ENCODE measurements at places on chromosomes 12 and 14.

DNA sequence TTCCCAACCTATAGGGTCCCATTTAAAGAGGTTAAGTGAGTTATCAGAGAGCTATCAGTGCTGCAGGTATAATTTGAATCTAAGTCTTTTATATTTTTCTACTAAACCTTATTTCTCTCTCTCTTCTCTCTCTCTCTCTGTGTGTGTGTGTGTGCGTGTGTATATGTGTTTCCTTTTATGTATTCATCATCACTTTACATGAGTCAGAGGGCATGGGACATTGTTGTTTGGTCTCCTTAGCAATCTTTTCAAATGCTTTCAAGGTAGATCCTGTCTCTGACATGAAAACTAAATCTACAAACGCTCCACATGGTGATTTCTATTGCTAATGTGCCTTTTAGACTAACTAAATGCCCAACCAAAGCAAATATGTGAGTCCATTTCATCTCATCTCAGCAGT lies 459.7 kb downstream of the BTG1 start:
- DNase-seq, result no peak

DNA sequence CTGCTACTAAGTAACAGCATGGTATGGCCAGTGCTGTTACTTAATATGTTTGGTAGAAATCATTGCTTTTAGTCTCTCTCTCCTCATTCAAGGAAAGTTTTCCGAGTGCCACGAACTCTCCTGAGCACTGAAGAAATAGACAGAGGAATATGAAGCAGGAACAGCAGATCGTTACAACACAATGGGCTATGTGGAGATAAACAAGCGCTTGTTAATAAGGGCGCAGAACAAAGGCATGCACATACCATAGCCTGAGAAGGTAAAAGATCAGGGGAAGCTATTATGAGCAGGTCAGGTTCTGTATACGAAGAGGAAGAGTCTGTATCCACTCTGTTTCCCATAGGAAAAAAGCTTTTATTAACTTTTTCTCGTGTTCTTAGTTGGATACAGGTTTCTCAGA lies 156.2 kb upstream of the CPNE8 start:
- DNase-seq, result no peak

DNA sequence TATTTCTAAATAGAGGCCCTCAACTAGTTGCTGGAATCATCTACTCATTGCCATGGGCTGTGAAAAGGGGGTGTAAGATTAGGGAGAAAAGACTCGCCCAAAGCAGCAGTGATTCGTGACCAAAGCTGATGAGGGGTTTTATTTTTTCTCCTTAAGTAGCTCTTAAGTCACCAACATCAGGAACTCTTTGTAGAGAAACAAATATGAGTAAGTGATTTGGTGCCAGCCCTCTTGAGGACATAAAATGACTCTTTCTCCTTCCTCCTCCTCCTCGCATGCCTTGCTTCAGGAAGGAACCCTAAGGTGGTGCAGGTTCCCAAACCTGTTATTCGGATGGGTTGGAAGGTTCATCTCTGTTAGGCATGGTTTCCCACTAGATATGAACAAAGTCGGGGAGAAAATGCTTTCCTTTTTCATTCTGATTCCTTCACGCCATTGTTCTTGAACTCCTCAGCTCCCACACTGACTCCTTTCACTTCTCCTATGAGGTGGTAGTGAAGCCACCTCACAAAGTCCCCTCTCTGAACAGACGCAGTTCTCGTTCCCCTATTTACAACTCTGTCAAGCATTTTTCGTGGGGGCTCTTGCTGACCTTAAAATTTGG lies 113.4 kb downstream of the ETV6 start:
- peak; percentile 64 for DNase-seq

DNA sequence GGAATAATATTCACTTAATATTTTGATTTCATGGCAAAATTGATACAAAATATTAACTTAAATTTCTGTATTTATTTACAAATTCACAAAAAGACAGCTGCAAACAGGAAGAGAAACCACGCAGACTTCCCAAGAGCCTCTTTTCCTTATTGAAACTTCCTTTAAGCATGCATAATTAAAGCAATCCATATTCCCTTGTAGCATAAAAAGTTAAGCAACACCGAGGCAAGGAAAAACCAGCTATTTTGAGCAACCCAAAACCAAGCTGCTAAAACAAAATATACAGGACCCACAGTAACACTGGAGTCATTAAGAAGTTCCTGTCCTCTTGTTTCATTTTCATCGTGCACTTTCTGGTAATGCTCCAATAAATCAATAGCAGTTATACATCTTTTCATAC lies 58.0 kb downstream of the EEA1 start:
- peak; percentile 46 for DNase-seq

- DNase-seq, result no peak
These were observed 25.6 kb downstream of the MDM1 start for GRCh38 chr12:68306564-68306963.

- no peak for DNase-seq
These were observed 139.2 kb downstream of the KIF26A start for GRCh38 chr14:104277416-104278213.

DNA sequence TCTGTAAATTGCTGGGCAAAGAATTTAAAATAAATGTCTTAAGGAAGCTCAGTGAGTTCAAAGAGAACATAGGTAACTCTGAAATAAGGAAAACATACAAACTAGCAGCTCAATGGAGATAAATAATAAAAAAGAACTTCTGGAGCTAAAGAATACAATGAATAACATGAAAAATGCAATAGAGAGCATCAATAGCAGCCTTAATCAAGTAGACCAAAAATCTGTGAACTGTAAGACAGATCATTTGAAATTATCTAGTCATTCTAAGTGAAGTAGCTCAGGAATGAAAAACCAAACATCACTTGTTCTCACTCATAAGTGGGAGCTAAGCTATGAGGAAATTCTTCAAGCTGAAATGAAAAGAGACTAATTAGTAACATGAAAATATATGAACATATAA lies 5.8 kb upstream of the ABCC9 start:
- no peak for DNase-seq

GRCh38 chr12:132228476-132229192 lies 84.4 kb downstream of the NOC4L start:
- no peak for DNase-seq

- no peak for DNase-seq
These were observed 84.7 kb upstream of the SOX5 start for GRCh38 chr12:24034160-24034559.

DNA sequence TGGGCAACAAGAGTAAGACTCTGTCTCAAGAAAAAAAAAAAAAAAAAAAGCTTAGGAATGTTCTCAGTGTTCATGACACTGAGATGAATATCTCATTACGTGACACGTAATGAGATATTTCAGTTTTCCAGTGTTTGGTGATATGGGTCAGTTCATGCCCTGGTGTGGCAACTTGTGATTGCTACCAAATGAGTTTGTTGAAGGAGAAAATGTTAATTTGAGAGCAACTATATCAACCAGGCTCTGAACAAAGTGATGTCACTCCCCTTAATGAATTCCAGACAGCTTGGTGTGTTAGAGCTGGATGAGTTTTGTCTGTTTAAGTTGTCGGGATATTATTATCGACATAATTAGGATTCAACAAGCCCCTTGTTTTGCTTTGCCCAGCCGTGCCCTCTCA lies 211.7 kb downstream of the DPF3 start:
- DNase-seq, result no peak

- DNase-seq, result no peak
These were observed 176.3 kb upstream of the ATP2B1 start for GRCh38 chr12:89884952-89885351.

GRCh38 chr14:24705840-24706239 lies 71.8 kb upstream of the GZMB start:
- DNase-seq, result peak; percentile 60

GRCh38 chr12:56454557-56454956 lies at the start of gene MIP:
Gene MIP (minus strand): TSS chr12:56454657. CDS start chr12:56454613, 44 bp downstream.
- DNase-seq, result no peak

DNA sequence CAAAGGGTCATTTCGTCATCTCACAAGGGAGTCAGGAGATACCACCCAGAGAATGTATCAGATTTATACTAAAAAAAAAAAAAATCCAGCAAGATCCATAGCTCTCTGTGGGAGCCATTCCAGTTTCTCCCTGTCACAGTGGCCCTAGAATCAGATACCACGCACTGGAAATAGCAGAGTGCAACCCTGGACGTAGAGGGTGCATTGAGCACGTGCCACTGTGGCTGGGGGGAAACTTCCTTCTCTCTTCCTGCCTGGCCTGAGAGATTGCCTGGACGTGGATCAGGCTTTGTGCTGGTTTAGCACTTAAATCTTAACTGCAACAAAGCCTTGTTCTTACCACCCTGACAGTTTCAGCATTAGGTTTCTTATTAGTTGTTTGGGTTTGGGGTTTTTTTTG lies 124.3 kb downstream of the FBXL14 start:
- no peak for DNase-seq

GRCh38 chr14:75294649-75295033 lies 16.0 kb downstream of the FOS start:
- DNase-seq, result no peak

- DNase-seq, result no peak
These were observed 41.6 kb downstream of the RHOJ start for GRCh38 chr14:63245893-63246292.

DNA sequence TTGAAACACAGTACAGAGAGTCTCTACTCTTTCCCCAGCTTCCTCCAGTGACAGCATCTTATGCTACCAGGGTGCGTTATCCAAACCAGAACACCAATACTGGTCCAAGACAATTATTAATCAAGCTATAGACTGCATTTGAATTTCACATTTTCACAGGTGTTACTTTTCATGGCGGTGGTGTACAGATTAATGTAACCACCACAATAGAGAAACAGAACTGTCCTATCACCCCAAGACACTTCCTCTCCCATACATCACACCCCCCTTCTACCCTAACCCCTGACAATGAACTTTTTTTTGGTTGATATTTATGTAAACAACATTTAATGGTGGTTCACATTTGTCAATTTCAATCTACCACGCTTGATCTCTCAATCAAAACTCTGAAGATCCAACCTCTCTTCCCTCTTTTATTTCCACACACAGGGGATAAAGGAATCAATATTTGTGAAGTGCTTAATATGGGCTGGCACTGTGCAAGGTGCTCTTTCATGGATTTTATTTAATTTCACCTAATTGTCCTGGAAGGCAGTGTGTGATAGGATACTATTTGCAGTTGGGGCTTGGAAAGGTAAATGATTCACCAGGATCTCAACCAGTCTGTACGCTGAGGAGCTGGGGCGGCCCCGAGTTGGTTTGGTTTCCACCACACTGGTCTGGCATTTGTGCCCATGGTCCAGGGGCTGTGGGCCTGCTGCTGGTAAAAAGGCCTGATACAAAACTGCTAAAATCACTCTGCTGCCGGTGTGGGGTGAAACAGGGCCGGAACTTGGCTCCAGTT lies 54.6 kb upstream of the DICER1 start:
- DNase-seq, result no peak

GRCh38 chr12:74896186-74896585 lies 313.5 kb downstream of the KCNC2 start:
- no peak for DNase-seq

DNA sequence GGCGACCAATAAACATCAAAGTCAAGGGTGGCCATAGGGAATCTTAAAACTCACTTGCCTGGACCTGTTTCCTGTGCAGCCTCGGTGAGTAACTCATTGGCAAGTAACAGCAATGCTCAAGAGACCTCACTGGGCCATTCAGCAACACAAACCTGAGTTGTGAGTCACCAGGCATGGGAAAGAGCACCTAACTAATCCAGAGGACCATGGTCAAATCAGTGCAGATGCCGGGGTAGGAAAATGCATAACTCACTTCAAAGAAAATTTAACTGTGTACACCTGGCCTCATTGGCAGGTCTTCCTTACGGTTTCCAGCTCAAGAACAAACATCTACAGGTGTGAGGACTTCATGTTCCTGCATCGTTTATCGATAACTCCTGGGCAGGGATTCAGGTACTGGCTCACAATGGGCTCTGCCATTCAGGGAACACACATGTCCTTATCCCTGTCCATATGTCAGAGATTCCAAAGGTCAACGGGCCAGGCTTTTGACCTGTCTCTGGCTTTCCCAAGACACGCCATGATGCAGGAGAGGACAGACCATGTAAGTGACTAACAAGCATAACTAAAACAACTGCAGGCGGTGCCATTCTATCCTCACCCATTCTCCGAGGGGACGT lies 211.8 kb downstream of the ANO2 start:
- no peak for DNase-seq

- DNase-seq, result no peak
These were observed 658.0 kb upstream of the MDGA2 start for GRCh38 chr14:48333221-48333920.

DNA sequence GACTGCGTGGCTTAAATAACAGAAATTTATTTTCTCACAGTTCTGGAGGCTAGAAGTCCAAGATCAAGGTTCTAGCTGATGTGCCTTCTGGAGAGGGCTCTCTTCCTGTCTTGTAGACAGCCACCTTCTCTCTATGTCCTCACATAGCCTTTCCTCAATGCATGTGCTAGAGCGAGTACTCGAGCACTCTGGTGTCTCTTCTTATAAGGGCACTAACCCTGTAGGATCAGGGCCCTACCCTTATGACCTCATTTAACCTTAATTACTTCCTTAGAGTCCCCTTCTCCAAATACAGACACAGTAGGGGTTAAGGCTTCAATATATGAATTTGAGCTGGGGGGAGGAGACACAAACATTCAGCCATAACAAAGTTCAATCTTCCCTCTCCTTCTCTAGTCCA lies 10.2 kb downstream of the DHH start:
- DNase-seq, result no peak

DNA sequence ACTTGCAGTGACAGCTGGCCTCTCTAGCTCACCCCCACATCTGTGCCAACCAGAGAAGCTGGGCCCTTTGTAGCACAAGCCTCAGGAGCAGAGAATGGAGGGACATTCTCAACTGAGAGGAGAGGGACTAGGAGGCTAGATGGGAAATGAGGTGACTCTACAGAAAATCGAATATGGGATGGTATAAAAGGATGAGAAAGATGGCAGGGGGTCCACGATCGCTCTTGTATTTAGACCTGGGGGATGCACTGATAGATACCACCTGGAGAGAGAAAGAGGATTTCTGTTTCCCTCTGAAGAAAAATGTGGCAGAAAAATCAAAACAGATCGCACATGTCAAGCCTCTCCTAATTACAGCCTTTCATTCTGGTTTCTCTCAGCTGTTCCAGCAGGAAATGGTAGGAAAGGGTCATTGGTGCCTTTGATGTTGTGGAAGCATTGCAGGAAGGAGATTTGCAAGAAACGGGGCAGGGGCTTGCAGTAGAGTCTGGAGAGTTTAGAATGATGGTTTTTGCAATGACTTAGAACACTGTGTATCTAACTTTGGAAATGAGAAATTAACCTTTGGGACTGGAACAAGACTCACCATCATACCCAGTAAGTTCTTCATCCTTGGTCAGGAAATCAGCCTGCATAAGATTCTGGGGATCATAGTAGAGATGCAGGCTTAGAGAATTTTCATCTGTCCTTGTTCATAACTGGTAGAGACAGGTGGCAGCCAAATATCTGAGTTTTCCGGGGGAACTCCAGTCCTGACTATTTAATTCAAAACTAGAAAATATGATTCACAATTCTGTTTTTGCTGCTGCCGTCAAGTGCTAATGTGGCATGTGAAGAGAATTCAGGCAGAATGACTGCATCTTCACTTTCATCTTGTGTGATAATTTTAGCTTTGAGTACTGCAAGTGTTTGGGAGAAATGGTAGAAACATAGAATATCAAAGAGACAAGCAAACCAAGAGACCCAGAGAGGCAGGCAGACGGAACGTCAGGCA lies 98.8 kb downstream of the DAD1 start:
- DNase-seq, result no peak

Data from inflammatory macrophage treated with lipopolysaccharide for 1 hour (primary cell).